ENCODE measurements at places on chromosomes 16 and 17. TPM values are rescaled to one million over a fixed set of nuclear protein-coding genes. Genes with fewer than 3 reads are reported as not detected.
A peak's percentile ranks its signal among the peaks of the same experiment; 100 is the strongest.

Gene KRT35
- not detected for total RNA-seq

Gene KRTAP4-4
- total RNA-seq = not detected

Gene TCAP
- total RNA-seq = not detected

Gene SDR42E2
- not detected for total RNA-seq

Gene CDT1
- 2.6 TPM for total RNA-seq

Gene HSPB9
- total RNA-seq = not detected

Gene USP6
- 3.8 TPM for total RNA-seq

DNA sequence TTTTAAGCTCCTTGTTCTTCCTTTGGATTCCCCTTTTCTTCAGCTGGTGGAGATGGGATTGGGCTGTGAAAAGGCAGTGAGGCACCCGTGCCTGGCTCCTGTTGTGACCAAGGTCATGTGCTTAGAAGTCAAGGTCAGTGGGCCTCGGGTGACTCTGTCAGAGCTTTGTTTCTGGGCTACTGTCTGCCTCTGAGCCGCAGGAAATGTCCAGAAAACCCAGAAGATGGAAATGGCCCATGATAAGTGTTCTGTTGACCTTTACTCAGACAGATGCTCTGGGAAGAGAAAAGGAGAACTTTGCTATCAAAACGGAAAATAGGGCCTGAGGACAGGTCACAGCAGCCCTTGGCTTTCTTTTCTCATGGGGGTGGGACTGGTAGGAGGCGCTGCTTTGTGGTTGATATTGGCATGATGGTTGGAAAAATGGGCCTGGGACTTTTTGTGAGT lies 2.9 kb downstream of the ABCC1 start:
- no peak for DNase-seq

- no peak for DNase-seq
These were observed 110.3 kb upstream of the CDC42EP4 start for GRCh38 chr17:73422121-73422520.

- no peak for DNase-seq
These were observed 118.1 kb downstream of the ENGASE start for GRCh38 chr17:79192503-79193351.

DNA sequence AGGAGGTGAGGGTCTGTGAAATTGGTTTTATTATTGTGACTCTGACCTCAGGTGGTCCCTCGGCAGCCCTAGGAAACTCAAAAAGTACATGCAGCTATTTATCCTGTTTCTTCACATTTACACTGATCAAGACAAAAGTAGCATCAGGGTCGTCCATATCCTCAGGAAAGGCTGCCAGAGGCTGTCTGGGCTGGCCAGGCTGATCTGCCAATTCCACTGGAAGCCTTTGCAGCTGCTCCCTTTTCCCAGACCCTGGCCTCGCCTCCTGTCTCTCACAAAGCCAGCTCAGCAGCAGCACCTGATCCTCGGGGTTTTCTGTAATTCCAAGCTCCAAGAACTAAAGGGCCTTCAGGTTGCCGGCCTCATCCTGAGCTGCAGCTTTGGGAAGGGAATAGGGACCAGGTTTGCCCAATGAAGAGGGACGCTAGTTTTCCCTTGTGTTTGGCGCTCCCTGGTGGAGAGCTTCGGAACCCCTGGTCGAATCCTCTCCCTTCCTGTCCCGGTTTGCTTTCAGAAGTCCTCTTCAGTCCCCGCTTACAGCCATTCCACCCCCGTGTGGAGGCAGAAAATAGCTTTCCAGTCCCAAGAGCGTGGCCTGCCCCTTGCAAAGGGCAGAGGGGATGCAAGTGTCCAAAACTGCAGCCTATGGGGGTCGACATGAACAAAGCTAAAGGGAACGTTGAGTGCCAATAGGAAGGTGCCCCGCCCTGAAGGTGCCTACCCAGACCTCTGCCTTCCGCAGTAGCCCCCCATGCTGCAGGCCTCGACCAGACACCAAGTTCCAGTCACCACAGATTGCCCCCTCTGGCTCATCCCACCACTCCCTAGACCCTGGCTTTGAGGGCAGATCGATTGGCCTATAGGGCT lies 13.4 kb downstream of the MFSD6L start:
- peak; percentile 89 for DNase-seq

- DNase-seq = no peak
These were observed 5.9 kb downstream of the ZDHHC7 start for GRCh38 chr16:85005285-85006069.

DNA sequence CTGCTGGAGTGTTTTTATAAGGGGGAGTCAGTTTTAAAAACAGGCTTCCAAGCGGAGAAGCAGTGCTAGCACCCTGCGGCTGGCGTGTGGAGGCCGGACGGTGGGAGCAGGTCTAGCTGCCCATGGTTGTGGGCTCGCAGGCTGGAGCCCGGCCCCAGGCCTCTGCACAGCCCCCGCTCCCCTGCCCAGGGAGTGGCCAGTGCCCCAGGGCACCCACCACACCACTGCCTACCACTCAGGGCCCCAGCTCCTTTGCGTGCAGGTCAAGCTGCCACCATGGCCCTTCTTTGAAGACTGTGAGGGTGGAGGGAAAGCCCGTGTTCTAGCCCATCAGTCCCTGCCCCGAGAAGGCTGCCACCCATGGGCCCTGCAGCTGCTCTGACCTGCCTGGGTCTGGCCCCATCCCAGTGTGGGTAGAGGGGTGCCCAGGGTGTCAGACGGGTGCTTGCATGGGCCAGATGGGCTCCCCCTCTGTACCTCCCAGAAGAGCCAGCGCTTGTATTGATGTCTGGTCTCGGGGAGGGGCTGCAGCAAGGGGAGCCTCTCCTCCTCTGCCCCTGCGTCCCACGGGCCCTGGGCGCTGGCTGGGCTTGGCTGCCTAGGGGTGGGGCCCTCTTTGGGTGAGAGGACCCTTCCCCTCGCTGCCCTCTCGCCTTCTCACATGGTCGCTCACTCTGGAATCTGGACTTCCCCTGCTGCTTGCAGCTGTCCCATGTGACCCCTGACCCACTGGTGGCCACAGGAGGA lies 1.5 kb upstream of the NUDT16L1 start:
- DNase-seq = no peak

DNA sequence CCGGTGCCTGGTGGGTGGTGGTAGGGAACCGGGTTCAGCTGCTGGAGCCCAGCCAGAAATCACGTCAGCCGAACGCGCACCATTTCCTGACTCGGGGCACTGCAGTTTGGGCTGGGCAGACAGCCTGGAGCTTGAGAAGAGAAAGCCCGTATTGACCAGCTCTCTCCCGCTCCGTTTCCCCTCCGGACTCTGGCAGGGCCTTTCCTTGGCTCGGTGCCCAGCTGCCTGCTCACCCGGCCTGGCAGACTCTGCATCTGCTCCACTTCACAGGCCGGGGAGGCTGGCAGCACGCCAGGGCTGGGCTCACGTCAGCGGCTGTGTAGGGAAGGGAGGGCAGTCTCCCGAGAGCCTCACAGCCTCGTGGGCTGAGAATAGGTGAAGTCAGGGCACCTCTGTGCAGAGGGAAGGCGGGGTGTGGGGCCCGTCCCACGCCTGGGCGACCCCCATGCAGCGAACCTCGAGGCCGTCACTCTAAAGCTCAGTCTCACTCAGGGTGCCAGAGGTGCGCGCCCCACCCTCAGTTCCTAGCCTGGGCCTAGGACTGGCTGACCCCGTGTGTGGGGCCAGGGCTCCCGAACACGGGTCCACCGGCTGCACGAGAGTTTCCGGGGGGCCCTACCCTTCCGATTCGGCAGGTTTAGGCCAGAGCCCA lies 59.1 kb downstream of the OR1D5 start:
- DNase-seq = peak; percentile 100

DNA sequence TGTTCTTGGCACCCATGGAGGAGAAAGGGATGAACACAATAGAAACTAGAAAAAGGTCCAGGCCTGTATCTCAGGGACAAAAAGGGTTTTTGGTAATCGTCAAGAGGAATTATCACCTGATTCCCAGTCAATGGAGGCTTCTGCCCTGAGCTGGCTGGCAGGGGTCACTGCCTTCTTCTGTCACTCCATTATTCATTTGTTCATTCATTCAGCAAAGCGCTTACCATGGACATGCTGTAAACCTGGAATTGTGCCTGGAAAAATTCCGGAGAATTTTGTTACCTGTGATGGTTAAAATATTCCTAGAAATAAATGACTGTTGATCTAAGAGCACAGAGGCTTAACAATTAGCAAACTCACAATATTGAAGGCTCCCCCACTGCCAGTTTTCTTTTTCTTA lies 212.3 kb downstream of the SHISA9 start:
- DNase-seq = no peak

GRCh38 chr17:43620581-43620980 lies 41.1 kb downstream of the MEOX1 start:
- DNase-seq = no peak
